ENCODE measurements at places on chromosomes 13 and 19. TPM values are rescaled to one million over a fixed set of nuclear protein-coding genes. Genes with fewer than 3 reads are reported as not detected.

The MYPOP gene
- 2.8 TPM for polyA plus RNA-seq

The ZNF813 gene
- 0.82 TPM for polyA plus RNA-seq

The ZNF835 gene
- polyA plus RNA-seq, result not detected

The CEACAM6 gene
- not detected for polyA plus RNA-seq

The PTPRH gene
- polyA plus RNA-seq, result 1.7 TPM
